ENCODE measurements at places on chromosomes 5 and 9.

GRCh38 chr5:133354323-133355185 lies 257.8 kb downstream of the FSTL4 start:
- no peak for DNase-seq

- DNase-seq = no peak
Observed at GRCh38 chr9:119917175-119917574, 547.9 kb upstream of the BRINP1 start.

DNA sequence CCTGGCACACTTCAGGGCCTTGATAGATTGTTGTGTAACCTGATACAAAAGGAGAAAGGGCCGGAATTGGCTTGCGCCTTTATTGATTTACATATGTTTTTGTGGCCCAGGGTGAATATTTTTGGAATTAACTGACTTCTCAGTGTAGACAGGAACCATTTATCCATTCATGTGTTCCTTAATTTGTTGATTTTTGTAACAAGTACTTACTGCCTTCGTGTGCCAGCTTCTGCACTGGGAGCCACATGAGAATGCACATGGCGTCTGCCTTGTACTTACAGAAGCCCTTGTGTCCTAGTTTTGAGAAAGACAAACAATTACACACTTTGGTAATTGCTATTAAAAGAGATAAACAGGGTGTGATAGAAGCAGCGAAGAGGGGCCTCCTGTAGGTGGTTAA lies 26.4 kb downstream of the EHMT1 start:
- DNase-seq = no peak

DNA sequence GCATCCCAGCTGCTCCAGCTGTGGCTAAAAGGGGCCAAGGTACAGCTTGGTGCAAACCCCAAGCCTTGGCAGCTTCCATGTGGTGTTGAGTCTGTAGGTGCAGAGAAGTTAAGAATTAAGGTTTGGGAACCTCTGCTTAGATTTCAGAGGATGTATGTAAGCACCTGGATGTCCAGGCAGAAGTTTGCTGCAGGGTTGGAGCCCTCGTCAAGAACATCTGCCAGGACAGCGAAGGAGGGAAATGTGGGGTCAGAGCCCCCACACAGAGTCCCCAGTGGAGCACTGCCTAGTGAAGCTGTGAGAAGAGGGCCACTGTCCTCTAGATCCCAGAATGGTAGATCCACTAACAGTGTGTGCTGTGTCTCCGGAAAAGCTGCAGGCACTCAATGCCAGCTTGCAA lies 236.2 kb upstream of the ADRA1B start:
- DNase-seq = no peak

GRCh38 chr5:89047571-89047970 lies 164.6 kb upstream of the MEF2C start:
- DNase-seq = no peak

DNA sequence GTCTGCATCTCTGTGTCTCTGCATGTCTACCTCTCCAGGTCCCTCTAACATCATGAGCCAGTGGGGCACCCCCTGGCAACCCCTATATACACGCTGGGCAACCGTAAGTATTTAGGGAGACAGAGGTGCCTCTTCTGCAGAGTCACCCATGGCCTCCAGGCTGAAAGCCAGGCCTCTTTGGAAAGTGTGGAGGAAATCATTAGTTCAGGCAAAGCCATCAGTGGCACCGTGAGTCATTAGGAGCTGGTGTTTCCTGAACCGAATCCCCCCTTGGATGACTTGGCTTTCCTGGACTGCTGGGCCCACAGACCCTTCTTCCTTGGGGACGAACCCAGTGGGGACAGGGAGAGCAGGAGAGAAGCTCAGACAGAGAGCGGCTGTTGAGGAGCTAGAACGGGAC lies 174.8 kb downstream of the OLFM1 start:
- DNase-seq = no peak

DNA sequence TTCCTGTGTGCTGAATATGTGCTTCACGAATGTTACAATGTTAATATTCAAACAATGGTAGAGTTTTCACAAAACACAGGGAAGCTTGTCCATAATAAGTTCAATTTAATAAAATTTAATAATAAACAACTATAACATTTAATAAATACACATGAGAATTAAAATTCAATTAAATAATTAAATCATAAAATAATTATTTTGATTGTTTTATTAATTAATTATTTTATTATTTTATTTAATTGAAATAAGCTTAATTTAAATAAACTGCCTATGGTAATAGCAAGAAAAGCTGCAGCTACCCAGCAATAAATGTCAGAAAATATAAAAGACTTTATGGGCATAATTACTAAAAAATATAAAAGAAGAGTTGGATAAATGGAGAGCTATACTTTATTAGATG lies 149.0 kb upstream of the NFIB start:
- no peak for DNase-seq

DNA sequence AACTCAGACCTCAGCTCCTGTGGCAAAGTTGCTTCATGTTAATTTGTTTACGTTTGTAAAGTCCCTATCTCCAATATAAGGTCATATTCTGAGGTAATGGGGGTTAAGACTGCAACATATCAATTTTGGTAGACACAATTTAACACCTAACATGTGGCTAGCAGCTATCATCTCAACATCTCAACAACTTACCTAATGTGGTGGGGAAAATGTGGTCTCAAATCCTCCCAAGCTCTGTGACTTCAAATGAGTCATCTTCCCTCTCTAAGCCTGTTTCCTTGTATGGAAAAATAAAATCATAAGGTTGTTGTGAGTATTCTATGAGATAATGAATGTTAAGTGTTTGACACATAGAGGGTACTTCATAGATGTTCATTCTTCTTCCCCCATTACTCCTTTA lies 443.3 kb downstream of the CDK5RAP2 start:
- DNase-seq = no peak

DNA sequence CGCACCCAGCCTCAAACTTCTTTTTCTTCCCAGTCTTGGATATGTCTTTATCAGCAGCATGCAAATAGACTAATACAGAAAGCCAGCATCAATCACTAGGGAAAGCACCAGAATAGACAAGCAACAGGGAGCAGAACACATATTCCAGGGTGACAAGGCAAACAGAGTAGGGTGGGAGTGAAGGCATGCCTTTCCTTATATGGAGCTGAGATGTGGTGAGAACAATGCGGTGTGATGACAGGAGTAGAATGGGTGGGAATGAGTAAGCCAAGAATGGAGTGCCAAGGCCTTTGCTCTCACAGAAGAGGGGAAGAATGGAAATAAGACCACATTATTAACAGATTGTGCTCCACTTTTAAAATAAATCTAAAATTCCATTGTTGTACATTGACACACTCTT lies 115.6 kb downstream of the CETN3 start:
- no peak for DNase-seq

DNA sequence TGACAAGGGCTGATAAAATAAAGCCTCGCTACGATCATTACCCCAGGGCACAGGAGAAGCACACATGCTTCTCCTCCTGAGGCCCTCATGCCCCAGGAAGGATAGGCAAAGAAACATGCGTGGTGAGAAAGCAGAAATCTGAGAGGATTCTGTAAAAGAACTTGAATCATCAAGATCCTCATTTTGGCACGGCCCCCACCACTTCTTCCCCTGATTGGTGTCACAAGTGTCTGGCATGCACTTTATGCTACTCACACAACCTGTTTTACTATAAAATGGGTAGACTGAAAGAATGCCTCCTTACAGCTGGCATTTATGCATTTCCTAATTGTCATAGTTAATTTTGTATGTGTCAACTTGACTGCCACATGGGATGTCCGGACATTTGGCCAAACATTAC lies 32.1 kb downstream of the PCA3 start:
- no peak for DNase-seq

GRCh38 chr9:85909390-85909789 lies 31.6 kb upstream of the NAA35 start:
- DNase-seq = no peak

- no peak for DNase-seq
Observed at GRCh38 chr9:70112981-70113380, 69.3 kb downstream of the MAMDC2 start.

- no peak for DNase-seq
Observed at GRCh38 chr5:84861306-84861705, 476.6 kb upstream of the EDIL3 start.

DNA sequence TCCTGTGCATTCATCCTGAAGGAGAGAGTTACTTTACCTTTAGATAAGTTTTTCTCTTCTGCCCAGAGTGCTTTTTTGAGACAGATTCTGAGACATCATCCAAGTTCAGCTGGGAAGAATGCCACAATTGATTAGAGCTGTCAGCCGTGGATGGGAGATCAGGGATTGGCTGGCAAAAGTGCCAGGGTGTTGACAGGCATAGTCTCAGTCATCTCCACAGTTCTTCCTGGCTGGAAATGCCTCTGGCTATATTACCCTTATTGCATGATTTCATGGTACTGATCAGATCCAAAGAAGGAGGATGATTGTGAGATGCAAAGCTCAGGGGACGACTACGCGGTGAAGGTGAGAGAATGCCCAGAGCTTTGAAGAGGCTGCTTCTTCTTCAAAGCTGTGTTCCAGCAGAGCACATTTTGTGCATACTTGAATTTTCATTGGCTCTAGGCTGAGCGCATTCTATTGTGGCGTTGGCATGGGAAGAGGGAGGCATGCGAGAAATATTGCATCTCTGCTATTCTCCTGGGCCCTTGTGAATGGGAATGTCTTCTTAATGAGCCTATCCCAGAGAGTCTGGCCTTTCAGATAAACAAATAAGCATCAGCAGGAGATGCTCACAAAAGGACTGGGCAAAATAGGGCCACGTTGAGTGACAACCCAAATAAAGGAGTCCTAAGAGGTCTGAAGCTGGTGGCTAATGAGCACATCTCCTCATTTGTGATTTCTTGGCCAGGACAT lies 82.1 kb downstream of the GRIA1 start:
- DNase-seq = no peak

- no peak for DNase-seq
Observed at GRCh38 chr5:107853696-107854095, 183.0 kb upstream of the EFNA5 start.

GRCh38 chr9:105901514-105902109 lies 207.3 kb downstream of the TMEM38B start:
- no peak for DNase-seq

GRCh38 chr5:59251627-59252026 lies 641.9 kb downstream of the PDE4D start:
- DNase-seq = no peak

DNA sequence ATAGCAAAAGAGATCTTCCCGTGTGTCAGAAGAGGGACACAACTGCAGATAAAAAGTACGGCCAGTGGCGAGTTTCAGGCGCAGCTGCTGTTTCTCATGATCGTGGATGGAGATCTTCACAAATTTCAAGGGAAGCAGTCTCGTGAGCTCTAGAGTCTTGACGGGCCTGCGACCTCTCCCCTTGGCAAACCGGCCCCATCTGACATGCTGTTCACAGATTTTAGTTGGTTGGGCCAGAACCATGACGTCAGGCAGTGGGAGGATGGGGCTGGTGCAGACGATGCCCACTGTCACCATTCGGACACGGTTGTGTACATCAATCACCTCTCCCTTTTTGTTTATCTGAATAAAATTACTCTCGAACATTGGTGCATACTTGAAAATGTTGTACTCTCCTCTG lies 396 bp downstream of the GARIN3 start:
- DNase-seq = no peak

DNA sequence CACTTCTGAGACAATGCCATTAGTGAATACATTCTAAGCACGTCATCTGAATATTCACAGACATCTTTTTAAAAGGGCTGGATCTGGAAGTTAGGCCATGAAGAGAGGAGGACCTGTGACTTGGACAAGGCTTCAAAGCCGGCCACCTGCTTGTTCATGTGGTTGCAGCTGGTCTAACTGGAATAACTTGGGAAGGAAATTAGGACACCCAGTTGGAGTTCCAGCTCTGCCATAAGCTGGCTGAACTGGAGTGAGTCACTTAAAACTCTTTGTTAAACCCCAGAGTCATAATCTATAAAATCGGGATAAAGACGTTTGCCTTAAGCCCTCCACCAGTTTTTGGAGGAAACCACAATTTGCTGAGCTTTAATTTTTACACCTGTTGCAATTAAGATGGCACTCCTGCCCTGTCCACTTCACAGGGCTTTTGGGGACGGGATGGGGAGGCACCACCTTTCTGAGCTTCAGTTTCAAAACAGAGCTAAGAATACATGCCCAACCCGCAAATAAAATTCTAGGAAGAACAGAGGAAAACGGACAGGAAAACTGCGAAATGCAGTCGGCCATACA lies 536 bp upstream of the STX17 start:
- no peak for DNase-seq

GRCh38 chr5:180315762-180316212 lies 23.9 kb upstream of the MAPK9 start:
- DNase-seq = peak; percentile 70

DNA sequence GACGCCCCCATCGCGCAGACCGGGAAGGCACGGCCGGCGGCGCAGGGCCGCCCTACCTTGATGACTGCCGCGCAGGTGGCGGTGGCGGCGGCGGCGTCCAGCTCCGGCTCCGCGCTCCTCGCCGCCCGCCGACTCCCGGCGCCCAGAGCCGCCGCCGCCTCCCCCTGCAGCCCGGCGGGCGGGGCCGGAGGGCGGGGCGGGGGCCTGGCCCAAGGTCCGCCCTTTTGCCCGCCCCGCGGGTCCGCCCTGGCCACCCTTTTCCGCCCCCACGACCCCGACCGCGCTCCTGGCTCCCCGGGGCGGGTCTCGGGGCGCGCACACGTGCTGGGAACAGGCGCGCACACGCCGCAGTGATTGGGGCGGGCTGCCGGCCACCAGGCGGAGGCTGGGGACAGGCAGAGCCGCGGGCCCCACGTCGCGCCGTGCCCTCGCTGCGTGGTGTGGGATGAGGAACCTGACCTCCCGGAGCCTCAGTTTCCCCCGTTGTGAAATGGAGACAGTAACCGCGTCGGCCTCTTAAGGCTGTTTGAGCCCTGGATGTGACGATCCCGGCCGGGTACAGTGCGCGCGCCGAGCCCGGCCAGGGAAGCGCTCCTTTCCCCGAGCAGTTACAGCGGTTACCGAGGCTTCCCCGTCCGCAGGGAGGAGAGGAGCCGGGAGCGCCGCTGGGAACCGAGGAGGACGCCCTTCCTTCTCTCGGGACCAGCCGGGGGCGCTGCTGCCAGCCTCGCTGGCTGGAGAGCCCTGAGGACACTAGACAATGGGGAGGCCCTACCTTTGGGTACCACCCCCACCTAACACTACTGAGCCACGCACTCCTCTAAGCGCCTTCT lies at the start of gene CORO2A:
TSS of gene CORO2A (minus strand) at position 135 of the 833 bp plus-strand sequence. CDS start 34,977 bp downstream, outside the sequence.
- peak; percentile 19 for DNase-seq

DNA sequence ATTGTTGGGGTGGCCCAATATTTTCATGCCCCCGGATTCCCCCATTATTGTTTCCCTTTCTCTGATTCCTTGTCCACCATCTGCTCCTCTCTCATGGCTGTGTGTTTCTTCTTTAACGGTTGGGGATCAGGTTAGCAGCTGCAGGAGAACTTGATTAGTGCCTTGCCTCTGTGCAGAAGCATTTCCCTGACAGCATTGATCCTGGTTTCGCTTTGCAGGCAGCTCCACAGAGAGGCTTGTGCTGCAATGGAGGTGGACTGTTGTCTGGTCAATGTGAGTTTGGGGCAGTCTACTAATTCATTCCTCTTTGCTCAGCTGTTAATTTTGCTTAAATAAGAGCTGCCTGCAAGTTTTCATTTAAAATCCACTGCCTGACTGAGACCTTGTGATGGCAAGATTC lies 32.5 kb upstream of the SSBP2 start:
- DNase-seq = no peak

- DNase-seq = no peak
Observed at GRCh38 chr9:92538541-92538940, 2.8 kb upstream of the ECM2 start.
